ENCODE measurements at places on chromosomes 11 and 22.
A peak's percentile ranks its signal among the peaks of the same experiment; 100 is the strongest.

DNA sequence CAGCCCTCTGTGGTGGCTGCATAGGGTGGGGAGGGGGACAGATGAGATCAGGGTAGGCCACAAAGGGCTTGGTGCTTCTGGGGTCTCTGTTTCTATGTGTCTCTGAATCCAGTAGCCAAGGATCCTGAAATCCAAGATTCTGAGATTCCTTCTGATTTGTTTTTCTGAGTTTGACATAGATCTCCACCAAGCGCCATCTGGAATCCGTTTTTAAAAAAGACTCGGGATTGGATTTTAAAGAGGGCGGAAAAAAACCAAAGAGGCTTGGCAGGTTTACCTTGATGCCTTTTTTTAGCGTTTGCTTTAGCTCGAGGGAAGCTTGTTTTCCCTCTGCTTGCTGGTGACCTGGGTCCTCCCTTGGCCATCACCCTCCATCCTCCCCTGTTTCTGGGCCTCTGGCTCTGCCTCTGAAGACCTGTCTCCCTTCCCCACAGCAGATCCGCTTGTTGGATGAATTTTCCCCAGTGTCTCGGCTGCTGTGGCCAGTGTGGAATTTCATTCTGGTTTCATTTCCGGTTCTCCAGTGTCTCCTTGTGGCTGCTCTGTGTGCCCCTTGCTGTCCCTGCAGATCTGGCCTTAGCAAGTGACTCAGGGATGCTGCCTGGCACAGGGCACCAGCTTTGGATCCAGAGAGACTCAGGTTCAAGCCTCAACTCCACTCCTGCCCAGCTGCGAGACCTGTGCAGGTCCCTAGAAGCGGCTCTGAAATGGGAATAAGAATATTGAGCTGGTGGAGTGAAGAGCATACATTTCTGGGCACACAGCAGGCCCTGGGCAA lies 15.1 kb downstream of the SYNGR1 start:
- DNase-seq = no peak

GRCh38 chr11:34151166-34151565 lies 45.7 kb downstream of the NAT10 start:
- no peak for DNase-seq

- DNase-seq = no peak
These were observed 738.1 kb upstream of the CCDC90B start for GRCh38 chr11:84024266-84024665.

- no peak for DNase-seq
These were observed 37.1 kb downstream of the SHISAL1 start for GRCh38 chr22:44275631-44275995.

DNA sequence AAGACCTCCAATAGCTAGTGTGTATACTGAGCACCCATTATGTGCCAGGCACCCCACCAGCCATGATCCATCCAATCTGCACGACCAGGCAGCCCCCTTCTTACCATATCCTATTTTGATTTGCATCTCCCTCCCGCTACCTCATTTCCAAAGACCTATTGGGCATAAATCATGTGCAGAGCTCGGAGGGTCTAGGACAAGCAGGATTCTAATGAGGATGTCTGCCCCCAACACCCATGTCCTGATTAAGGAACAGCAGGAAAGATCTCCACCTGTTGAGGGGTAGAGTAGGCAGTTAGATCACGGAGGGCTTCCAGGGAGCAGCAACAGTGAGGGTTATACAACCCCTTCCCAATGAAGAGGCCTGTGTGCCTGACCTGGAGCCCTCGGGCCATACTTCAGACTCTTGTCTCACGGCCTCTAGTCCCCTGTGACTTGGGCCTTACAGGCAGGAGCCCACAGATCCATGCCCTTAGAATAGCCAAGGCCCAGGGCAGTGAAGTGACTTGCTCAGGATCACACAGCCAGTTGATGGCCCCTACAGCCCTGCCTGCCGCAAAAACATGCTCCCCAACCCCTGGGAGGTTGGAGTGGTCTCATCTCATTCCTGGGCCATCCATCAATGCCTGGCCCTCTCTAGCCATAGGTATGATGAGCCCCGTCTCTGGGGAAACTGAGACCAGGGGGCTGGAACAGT lies 3.5 kb downstream of the RAB3IL1 start:
- no peak for DNase-seq

DNA sequence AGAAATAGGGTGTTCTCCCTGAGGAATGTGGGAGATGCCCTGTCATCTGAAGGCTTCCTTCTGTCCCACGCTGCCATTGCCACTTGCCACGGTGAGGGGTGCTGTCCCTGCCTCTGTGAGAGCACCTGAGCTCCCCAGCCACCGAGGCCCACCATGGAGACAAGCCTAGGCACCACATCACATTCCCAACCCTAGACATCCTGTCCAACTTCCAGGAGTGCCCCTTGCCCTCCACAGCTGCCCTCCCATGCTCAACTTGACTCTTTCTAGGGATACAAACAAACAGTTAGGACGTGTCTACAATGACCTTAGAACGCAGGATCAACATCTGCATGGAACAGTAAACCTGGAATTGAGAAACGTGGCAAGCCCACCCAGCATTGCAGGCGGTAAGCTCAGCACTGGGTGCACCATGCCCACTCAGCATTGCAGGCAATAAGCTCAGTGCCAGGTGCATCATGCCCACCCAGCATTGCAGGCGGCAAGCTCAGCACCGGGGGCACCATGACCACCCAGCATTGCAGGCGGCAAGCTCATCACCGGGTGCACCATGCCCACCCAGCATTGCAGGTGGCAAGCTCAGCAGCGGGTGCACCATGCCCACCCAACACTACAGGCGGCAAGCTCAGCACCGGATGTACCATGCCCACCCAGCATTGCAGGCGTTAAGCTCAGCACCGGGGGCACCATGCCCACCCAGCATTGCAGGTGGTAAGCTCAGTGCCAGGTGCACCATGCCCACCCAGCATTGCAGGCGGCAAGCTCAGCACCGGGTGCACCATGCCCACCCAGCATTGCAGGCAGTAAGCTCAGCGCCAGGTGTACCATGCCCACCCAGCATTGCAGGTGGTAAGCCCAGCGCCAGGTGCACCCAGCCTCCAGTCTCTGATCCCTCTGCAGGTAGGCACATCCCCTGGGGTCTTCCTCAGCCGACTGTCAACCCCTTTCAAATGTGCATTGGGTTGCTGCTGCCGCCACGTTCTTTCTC lies 1463.9 kb downstream of the TBC1D22A start:
- DNase-seq = no peak

DNA sequence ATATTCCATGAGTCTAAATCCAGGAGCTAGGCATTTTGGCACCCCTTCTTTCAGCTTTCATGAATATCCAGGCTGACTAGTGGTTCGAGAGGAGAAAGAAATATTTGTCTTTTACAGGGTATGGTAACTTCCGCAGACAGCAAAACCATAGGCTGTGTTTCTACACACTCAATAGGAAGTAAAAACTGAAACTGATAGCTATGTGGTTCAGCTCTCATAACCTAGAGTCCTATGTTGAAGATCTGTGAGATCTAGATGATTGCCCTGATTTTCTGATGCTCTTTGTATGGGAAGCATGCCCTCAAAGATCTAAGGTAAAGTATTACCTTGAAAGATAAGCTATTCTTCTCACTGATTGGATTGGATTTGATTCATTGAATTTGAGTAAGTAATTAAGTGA lies 118.3 kb downstream of the CD44 start:
- no peak for DNase-seq

DNA sequence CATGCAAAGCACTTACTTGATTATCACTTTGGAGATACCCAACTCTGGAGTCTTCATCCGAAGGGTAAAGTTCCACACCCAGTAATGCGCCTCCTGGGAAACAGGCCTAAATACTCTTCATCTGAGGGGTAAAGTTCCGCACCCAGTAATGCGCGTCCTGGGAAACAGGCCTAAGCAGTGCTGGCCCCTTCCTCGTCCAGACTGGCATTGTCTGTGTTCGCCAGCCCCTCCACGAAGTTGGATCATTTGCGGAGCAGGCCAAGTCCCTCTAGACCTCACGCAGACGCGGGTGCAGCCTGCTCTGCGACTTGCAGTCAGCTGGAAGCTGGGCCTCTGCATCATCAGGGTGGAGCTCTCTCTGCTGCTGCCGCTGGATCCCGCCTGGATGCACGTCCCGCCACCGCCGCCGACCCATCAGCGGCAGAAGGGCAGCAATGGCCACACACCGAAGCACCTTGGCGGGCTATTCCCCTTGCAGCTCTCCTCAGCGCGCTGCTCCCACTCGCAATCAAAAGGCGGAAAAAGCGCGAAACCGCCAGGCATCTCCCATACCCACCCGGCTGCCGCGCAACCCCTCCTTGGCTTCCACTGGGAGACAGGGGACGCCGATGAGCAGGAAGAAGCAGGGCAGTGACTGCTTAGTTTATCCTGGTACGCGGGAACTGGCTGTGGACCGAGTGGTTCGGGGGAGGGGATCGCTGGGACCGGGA lies 34.1 kb upstream of the GLYATL1 start:
- DNase-seq = peak; percentile 31

Measured in fibroblast of skin of left quadriceps (primary cell).